IMR-90 (cell line): ENCODE measurements at places on chromosomes 5 and 9. TPM values are rescaled to one million over a fixed set of nuclear protein-coding genes. Genes with fewer than 3 reads are reported as not detected.
A peak's percentile ranks its signal among the peaks of the same experiment; 100 is the strongest.

- DNase-seq = no peak
- peaks cover 39% of the 10 kb centered on the region for H3K4me1 ChIP-seq
- H3K36me3 ChIP-seq = no peaks in the 10 kb centered on the region
- no peaks in the 10 kb centered on the region for H3K27me3 ChIP-seq
Measured at GRCh38 chr9:113636693-113637092, 173.2 kb downstream of the RGS3 start.

FOXD1 gene
- 3.2 and 6.4 TPM in 2 replicates for total RNA-seq

ZFR gene
- 81.4 and 88.0 TPM in 2 replicates for total RNA-seq

GRCh38 chr5:36614657-36615308 lies 8.4 kb downstream of the SLC1A3 start:
- H3K4me3 ChIP-seq = no peak overlapping the region
- no peak overlapping the region for H3K27ac ChIP-seq
- no peaks in the 10 kb centered on the region for H3K36me3 ChIP-seq
- H3K27me3 ChIP-seq = no peaks in the 10 kb centered on the region; the same call in none of the 2 replicates
- H3K4me1 ChIP-seq = no peaks in the 10 kb centered on the region
- DNase-seq = no peak

GRCh38 chr9:4167079-4167671 lies 132.7 kb downstream of the GLIS3 start:
- H3K27ac ChIP-seq = no peak overlapping the region
- no peaks in the 10 kb centered on the region for H3K27me3 ChIP-seq
- peak; percentile 88 for DNase-seq
- H3K4me1 ChIP-seq = peaks cover 15% of the 10 kb centered on the region
- no peak overlapping the region for H3K4me3 ChIP-seq

DNA sequence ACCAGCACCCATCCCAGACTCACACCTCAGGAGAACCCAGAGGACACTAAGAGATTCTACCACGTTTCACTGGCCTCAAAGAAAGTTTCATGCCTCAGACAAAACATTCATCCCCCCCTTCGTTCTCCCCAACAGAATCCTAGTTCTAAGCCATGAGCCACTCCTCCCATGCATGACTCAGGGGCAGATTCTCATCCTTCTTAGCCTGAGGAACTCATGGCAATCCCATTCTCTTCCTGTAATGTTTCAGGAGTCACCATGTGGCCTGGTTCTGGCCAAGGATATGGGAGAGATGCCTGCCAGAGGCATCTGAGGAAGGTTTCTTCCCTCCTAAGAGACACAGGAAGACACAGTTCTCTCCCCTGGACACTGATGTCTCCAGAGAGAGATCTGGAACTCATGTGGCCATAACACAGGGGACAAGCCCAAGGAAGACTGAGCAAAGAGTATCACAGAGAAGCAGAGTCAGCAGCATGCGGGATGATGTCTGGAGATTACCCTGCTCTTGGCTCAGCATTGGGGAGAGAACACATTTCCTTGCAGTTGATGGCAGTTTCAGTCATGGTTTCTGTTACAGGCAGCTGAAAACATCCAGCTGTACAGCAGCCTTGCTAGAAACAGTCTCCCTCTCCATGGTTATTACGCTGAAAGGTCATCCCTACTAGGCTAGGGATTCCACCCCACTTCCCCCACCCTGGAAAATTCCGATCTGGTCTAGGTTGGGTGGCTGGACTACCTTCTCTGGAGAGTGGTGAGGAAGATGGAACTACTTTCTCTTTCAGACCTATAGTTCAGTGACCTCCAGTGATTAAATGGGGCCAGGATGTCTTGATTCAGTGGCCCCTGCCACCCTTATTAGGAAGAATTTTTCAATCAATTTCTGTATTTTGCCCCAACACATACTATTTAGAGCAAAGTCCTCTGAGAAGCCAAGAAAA lies 115.4 kb downstream of the ZNF608 start:
- H3K27me3 ChIP-seq = no peaks in the 10 kb centered on the region
- no peak overlapping the region for H3K4me3 ChIP-seq
- peak overlapping the region; percentile 48; the same call in 1 of the 2 replicates for H3K27ac ChIP-seq
- peaks cover 3% of the 10 kb centered on the region; the same call in 1 of the 2 replicates for H3K36me3 ChIP-seq
- H3K4me1 ChIP-seq = peaks cover 35% of the 10 kb centered on the region

NTNG2 gene
- 0.28 and 0.54 TPM in 2 replicates for total RNA-seq

DNA sequence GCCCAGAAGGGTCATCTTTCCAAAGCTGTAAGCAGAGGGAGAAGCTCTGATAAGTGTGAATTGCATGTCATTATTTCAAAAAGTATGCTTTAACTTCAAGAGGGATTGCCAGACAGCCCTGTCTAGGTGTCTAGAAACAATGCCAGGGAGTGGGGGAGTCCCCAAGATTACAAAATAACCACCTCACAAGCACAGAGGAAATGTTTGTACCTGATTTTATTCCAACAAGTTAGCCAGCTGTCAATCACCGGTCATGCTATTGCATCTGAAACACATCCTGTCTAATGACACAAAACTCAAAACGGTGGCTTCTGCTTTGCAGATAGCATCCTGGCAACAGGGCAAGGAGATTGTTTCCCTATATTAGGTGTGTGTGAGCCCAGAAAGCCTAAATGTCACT lies 154.2 kb upstream of the WWC1 start:
- H3K4me1 ChIP-seq = no peaks in the 10 kb centered on the region
- DNase-seq = no peak
- no peaks in the 10 kb centered on the region for H3K36me3 ChIP-seq
- H3K4me3 ChIP-seq = no peak overlapping the region
- H3K27me3 ChIP-seq = no peaks in the 10 kb centered on the region
